ENCODE measurements at places on chromosomes 13 and 19.

GRCh38 chr19:38877781-38878574 lies at the start of gene RINL:
Gene RINL, minus strand, starts transcription at chr19:38878275. Its CDS starts 1,533 bp downstream, at chr19:38876742.
- peak; percentile 47 for DNase-seq

GRCh38 chr19:35134601-35135242 lies at the start of gene LGI4:
Gene LGI4, minus strand, starts transcription at chr19:35135059. Its CDS starts 379 bp downstream, at chr19:35134680.
- DNase-seq, result no peak

DNA sequence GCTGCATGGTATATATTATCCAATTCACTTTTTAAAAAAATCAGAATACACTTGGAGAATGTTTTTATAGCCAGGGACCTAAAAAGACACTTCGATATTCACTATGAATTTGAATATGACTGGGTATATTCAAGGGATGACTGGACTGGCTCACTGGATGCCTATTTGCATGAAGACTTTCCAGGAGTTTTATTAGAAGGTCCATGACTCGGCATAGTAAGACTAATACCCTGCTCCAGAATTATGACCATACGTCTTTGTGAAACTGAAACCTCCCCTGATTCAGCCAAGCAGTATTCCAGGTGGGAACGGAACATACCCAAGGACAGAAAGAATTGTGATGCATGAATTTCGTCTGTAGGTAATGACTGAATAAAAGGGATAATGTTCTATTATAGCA lies 3.9 kb upstream of the FAM216B start:
- no peak for DNase-seq

- DNase-seq, result no peak
Observed at GRCh38 chr13:113022391-113022744, 53.4 kb downstream of the MCF2L start.

GRCh38 chr13:95195146-95195545 lies 106.1 kb downstream of the ABCC4 start:
- DNase-seq, result no peak

- no peak for DNase-seq
Observed at GRCh38 chr13:98280176-98280510, 103.1 kb upstream of the RNF113B start.

GRCh38 chr13:41145136-41145908 lies 12.7 kb upstream of the KBTBD6 start:
- DNase-seq, result no peak

- DNase-seq, result no peak
Observed at GRCh38 chr13:49253310-49253709, 5.6 kb downstream of the CDADC1 start.

Data from heart left ventricle (tissue), 16 donors.